ENCODE measurements at places on chromosomes 5 and 9.

DNA sequence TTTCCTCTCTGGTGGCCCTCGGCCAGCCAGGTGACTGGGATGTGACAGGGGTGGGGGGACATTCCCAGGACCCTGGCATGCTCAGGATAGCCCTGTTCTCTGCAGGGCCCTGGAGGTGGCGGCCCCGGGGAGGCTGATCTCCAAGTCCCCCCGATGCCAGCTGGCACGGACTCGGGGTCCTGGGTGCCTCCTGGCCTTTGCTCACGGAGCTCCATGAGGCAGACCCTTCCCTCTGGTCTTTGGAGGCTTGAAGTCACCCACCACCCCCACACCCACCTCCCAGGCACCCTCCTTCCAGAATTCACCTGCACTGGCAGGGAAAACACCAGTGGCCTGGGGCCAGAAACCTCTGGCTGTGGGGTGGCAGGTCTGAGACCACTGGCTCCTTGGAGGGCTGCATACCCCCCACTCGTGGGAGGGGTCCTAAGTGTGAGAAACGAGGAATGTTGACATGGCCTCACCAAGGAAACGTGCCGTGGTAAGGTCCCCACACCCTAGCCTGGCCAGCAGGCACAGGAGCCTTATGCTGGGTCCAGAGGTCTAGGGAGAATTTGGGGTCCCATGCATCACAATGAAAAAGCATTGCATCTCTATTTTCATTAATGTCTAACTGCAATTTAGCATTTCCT is 130.8 kb upstream of the FAM120A start:
- DNase-seq = no peak

DNA sequence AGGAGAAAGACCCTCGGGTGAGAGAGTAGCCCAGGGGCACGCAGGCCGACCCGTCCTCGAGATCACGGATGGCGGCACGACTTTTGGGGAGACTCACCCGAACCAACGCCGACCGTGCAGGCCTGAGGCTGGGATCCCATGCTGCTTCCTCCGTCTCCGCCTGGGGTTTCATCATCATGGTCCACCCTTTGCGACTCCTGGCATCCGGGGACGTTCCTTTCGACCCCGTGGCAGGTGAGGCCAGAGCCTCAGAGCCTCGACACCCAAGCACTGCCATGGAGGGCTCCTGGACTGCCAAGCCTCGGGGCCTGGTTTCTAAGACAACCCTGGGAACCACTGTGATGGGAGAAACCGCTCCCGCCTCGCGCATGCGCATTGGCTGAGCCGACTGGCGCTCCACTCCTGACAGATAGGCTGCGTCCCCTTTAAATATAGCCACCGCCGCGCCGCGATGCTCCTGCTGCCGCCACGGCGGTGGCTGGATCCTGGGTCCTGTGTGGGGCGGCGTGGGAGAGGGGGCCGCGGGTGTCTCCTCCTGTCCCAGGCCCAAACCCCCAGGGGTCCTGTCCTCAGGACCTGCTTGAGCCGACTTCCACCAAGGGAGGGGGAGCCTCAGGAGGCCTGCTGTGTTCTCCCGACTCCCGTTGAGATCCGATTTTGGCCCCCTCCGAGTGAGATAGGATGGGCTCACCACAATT is 481.6 kb downstream of the SPATA31A7 start:
- no peak for DNase-seq

DNA sequence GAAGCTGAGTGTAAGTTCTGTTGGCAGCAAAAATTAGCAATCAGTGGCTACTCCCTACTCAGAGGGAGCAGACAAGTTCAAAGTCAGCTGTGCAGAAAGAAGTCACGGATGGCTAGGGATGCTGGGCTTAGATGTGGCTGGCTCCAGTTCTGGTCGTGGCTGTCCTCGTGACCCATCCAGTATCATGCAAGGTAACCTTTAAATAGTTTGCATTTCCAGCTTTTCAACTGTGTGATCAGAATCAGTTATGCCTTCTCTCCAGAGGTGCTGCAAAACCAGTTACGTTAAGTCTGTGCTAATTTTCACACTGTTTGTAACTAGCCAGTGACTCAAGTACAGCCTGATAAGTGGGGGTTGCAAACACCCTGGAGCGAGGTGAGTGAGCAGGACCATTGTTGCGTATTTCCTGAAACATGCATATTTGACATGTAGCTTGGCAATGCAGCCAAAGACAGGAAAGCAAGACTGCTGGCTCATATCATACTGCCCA is 302.4 kb downstream of the ATPSCKMT start:
- no peak for DNase-seq

DNA sequence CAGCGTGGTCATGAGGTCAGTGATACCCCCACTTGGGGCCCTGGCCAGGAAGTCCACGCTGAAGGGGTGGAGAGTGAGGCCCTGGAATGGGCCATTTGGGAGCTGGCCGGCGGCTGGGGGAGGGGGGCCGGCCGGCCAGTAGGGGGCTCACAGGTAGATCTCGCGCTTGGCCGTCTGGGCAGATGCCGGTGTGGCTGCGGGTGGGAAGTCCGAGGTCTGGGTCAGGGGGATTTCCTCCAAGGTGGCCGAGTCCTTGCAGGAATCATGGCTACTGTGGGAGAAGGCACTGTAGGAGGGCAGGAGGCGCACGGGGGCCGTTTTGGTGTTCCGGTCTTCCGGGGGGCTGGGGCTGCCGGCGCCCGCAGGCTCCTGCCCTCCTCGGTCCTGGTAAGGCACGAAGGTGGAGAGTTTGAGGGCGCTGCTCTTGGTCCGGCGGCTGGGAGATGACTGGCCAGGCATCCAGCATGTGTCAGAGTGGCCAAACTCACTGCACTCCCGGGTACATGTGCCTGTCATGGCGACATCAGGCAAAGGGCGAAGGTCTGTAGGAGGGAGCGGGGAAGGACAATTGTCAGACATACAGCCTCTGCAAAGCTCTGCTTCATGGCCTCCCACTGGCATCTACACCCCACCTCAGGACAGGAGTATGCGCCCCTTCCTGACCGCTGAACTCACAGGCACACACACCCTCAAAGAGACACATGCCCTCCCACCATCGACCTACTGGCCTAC is 24.1 kb downstream of the PCDH1 start:
- DNase-seq = no peak

DNA sequence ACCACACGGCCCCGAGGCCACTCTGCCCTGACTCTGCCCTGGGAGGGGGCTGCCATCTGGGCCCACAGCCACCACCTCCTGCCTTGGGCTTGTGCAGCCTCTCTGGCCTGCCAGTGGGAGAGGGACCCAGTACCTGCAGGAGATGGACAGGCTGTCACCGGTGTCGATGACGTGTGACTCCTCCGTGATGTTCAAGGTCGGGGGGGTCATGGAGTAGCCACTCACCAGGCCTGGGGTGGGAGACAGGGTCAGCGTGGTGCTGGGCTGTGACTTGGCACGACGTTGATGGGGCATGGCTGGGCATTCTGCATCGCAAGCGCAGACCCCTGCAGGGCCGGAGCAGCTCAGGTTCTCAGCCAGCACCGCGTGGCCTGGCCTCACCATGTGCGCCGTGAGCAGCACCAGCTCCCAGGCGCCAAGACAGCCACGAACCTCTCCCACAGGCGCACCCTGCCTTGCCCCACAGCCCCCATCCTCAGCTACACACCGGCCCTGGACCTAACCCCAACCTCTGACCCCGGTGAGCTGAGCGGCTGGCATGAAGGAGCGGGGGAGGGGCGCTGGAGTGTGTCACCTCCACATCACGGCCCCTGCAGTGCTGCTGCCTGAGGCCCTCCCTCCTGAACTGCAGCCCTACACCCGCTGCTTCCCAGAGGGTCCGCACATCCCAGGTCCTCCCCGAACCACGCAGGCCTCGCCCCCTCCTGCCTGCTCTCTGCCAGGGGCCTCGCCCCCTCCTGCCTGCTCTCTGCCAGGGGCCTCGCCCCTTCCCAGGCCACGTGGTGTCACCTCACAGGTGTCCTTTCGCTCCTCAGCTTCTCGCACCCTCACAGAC is 17.6 kb downstream of the FLT4 start:
- no peak for DNase-seq

- DNase-seq = peak; percentile 59
Measured at GRCh38 chr9:130172161-130172857, at the start of gene NCS1. NCS1 (plus strand) TSS chr9:130172404; CDS start chr9:130172664, 260 bp downstream.

DNA sequence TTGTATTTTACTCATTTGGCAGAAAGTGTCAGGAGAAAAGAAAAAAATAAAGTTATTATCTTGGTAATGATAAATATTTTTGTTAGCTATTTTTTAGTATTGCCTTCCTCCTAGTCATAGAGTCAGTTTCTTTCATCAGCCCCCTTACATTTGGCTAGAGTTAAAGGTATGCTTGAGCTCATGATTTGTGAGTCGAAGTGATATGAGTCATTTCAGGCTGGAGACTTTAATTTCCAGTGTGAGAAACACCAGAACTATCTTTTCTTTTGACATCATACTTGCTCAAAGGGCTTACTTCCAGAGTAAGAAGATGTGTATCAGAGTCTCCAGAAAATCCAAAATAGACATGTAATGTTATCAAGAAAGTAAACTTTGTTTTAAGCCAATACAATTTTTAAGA is 746.7 kb upstream of the TYRP1 start:
- DNase-seq = no peak

DNA sequence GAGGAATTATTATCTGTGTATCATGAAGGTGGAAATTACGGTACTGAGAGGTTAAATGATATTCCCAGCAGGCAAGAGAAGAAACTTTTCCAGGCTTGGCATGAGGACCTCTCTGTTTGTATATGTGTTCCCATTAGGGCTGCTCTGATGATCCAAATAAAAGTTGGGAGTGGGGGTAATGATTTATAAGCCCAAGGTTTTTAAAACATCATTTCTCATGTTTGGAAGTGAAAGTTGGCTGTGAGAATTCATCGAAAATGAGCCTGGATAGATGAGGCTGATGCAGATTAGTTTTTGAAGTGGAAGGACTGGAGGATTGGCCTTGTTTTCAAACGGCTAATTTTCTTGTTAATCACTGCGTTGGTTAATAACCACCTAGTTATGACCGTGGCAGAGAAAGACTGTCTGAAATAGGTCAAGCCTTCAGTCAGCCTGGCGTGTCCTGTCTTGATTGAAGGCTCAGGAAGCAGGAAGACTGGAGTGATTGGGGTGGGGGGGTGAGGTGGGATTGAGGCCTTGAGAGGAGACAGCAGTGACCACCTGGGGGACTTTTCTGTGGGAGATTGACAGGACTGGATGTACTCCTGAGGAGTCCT is 391.0 kb upstream of the WWC1 start:
- DNase-seq = no peak

- no peak for DNase-seq
Measured at GRCh38 chr5:50794812-50795211, 128.4 kb downstream of the PARP8 start.

GRCh38 chr5:152113401-152113800 is 188.8 kb upstream of the GLRA1 start:
- no peak for DNase-seq

DNA sequence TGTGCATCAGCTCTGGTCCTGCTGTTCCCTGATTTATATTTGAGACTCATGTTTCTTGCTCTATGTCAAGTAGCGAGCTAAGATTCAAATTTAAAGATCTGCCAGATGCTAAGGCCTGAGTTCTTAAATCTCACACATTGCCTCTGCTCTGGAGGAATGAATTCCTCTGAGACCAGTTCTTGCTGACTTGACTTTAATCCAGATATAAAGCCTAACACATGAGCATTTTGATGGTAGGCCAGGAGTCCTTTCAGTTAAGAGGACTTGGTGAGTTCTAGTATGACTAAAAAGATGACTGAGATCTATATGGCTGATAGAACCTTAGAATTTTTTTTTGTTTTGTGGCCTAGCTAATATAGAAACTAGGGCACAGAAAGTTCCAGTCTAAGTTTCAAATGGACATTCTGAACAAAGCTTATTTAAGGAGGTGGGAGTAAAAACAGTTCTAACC is 1.3 kb upstream of the INIP start:
- DNase-seq = no peak

GRCh38 chr5:7395947-7396712 is at the start of gene ADCY2:
ADCY2 (plus strand) TSS chr5:7396138; CDS start chr5:7396297, 159 bp downstream.
- no peak for DNase-seq

DNA sequence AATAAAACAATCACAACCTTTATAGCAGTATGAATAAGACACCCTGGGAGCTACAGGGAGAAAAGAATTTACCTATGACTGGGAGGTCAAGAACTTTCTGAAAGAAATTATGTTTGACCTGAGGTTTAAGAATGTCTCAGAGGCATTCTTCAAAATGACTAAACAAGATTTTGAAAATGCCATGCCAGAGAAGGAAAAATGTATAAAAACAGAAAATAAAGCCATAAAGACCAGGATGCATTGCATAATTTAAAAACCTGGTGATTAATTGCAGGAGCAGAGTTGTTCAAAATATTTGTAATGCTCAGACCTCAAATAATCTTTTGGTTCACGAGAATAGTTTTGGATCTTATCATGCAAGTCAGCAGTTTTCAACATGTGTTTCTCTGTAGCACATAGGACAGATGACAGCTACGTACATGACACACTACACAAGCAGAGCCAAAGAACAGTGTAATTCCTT is 954.7 kb upstream of the ARRDC3 start:
- no peak for DNase-seq

DNA sequence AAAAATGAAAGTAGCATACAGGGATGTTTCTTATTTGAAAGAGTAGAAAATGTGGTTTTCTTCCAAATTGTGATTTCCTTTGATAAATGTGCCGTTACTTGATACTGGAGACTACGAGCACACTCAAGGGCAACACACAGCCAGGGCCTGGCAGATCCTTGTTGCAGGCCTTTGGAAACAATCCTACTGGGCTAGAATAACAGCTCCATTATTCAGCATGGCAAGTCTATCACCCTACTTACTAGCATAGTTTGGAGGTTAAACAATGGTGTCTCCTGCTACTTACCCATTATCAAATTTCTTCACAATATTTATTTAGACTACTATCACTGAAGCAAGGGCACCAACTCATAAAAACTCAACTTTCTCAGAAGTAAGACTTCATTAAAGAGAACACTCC is 140.8 kb upstream of the ZNF608 start:
- no peak for DNase-seq

GRCh38 chr9:87878989-87879511 is 3.6 kb upstream of the SPATA31E1 start:
- DNase-seq = peak; percentile 63

GRCh38 chr9:125908136-125908535 is 161.0 kb downstream of the PBX3 start:
- DNase-seq = no peak

GRCh38 chr5:53490747-53491146 is 10.3 kb downstream of the FST start:
- DNase-seq = no peak
